Subcutaneous preadipocyte (primary cell): ENCODE measurements at places on chromosomes 6 and 20. TPM values are rescaled to one million over a fixed set of nuclear protein-coding genes. Genes with fewer than 3 reads are reported as not detected.

The GJA10 gene
- not detected in 2 replicates for total RNA-seq

The TRIM15 gene
- not detected in 2 replicates for total RNA-seq

The PRDM13 gene
- not detected in 2 replicates for total RNA-seq

The POLR1H gene
- 28.7 and 38.6 TPM in 2 replicates for total RNA-seq

The C20orf202 gene
- total RNA-seq = not detected in 2 replicates

The FAM83B gene
- total RNA-seq = not detected in 2 replicates

The SUMO4 gene
- 1.8 and 2.7 TPM in 2 replicates for total RNA-seq

The C6orf58 gene
- 0.20 TPM in 1 of 2 replicates, not detected in the other for total RNA-seq
